ENCODE measurements at places on chromosomes 1 and 21.

GRCh38 chr1:210252621-210253051, 20.0 kb downstream of the SERTAD4 start:
- no peak for DNase-seq

GRCh38 chr1:16164213-16165072, 8.6 kb upstream of the EPHA2 start:
- DNase-seq = peak; percentile 23

- DNase-seq = no peak
Observed at GRCh38 chr1:247360116-247360898, 28.6 kb upstream of the ZNF496 start.

DNA sequence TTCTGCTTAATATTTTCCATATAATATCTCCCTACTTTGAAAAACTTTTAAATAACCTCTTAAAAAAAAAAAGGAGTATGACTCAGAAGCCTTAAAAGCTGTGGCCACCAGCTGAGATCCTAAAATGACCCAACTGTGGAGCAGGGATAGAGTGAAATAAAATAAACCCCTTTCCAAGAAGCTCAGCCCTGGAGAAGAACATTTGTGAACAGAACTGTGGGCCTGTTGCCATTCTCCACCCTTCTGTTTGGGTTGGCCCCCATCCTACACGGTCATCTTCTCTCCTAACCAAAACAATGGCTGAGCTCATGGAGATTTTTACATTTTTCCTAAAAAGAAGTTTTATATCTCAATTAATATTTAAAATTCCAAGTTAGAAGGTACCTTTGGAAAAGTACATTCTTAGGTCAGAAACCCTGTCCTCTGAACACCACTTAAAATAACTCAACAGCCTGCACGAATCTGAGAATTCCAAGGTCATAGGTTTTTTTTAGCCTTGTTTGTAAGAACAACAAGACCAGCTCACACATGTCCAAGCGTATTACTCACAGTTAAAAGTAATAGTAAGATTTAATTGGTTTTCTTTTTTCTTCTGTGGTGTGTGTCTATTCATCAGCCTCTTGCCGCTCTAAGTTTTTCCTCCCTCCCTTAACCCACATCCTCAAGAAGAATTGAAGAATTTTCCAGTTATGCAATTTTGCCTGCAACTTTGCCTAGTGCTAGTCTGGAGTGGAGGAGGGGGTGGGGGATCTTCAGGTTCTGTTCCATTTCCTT, 107.7 kb upstream of the ERRFI1 start:
- DNase-seq = no peak

- no peak for DNase-seq
Observed at GRCh38 chr1:24284156-24284471, 35.0 kb upstream of the GRHL3 start.

DNA sequence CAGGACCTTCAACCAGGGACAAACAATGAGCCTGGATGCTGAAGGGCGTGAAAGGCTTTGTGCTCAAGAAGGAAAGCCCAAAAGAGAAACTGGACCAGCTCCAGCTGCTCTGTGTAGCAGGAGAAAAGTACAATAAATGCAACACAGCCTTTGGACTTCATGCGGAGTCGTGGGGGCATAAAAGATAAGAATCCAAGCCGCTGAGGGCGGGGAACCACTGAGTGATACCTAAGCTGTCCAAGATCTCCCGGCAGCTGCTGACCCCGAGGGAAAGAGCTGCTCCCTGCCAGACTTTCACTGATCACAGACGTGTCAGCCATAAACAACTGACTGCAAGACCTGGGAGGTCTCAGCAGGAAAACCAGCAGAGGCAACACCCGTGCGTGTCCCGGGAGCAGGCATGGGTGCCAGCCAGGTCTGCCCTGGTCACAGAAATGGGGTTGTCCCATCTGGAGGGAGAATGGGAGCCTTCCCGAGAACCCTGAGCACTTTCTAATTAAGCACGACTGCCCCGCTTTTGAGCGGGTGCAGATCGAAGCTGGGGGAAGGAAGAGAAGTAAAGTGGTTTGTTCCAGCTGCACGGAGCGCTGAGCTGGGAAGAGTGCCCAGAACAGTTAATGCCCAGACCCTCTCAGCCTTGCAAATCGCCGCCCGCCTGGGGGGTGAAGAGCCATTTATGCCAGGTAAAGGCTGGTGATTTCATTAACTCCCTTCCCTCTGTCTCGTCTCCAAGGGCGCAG, 68.3 kb upstream of the TARDBP start:
- DNase-seq = no peak

Data from stimulated activated CD4-positive, alpha-beta T cell treated with anti-CD3 and anti-CD28 coated beads, Interleukin-4, amount 100 ng/mL, for 4 hours (primary cell).